ENCODE measurements at places on chromosomes 6 and 20.
A peak's percentile ranks its signal among the peaks of the same experiment; 100 is the strongest.

DNA sequence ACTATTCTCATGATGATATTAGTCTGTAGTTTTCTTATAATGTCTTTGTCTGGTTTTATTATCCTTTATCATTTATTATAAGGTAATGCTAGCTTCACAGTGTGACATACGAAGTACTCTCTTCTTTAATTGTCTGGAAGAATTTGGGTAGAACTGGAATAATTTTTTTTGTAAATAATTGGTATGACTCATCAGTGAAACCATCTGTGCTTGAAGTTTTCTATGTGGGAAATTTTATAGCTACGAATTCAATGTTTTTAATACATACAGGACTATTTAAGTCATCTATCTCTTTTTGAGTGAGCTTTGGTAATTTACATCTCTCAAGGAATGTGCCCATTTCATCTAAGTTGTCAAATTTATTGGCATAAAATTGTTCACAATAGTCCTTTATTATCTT is 86.3 kb downstream of the SOD2 start:
- no peak for DNase-seq

DNA sequence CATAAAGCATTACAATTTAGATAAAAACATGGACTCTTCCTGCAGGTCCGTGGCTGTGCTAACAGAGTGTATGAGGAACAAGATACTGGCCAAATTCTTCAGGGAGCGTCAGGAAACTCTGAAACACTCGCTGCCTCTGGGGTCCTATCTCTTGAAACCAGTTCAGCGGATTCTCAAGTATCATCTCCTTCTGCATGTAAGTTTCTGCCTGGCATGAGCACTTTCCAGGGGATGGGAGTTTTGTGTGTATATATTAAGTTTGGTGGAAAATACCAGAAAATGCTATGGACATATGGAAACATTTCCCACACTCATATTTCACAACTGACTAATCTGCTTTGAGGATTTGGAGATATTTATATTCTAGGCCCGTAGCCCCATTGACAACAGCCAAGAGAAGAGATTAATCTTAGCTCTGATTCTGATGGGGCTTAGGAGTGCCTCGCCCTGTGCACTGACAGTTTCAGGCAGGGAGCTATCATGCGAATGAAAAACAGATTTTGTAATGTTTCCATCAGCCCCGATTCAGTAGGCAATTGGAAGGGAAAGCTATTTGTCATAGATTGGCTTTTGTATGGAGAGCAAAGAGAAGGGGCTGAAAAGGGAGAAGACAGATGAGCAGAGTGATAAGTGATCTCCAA is 64.7 kb upstream of the MTHFD1L start:
- DNase-seq = no peak

- DNase-seq = no peak
These were observed 34.4 kb downstream of the NFATC2 start for GRCh38 chr20:51508158-51508557.

GRCh38 chr6:156627524-156627923 is 149.7 kb upstream of the ARID1B start:
- DNase-seq = no peak

DNA sequence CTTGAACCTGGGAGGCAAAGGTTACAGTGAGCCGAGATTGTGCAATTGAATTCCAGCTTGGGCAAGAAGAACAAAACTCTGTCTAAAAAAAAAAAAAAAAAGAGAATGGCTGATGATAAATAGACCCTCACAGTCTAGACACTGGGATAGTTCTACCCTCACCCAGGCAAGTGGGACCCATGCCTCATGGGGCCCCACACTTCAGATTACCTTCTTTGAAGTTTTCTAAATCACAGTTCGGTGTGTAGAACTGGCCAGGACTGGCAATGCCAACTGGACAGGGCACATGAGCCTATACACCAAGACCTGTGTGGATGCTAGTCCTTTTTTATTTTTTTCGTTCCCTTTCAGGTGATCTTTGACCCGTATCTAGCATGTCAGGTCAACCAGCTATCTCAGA is 24.3 kb upstream of the VIP start:
- DNase-seq = no peak

GRCh38 chr20:49821381-49821780 is 8.8 kb downstream of the SLC9A8 start:
- DNase-seq = no peak

- no peak for DNase-seq
These were observed 47.6 kb upstream of the SMIM8 start for GRCh38 chr6:87274660-87275274.

DNA sequence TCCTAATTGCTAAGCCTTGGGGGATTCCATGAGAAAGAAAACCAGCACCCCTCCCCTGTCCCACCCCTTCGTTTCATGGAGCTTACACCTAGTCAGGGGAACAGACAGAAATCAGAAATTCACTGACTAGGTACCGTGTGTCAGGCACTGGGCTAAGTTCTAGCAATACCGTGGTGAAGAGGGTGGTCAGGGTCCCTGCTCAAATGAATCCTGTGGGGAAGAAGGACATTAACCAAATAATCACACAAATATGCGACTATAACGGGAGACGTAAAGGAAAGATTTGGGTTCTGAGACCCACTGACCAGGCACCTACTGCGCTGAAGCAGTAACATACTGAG is 65.1 kb upstream of the TOP1 start:
- no peak for DNase-seq

- DNase-seq = no peak
These were observed 4.7 kb downstream of the SOD2 start for GRCh38 chr6:159688266-159688905.

DNA sequence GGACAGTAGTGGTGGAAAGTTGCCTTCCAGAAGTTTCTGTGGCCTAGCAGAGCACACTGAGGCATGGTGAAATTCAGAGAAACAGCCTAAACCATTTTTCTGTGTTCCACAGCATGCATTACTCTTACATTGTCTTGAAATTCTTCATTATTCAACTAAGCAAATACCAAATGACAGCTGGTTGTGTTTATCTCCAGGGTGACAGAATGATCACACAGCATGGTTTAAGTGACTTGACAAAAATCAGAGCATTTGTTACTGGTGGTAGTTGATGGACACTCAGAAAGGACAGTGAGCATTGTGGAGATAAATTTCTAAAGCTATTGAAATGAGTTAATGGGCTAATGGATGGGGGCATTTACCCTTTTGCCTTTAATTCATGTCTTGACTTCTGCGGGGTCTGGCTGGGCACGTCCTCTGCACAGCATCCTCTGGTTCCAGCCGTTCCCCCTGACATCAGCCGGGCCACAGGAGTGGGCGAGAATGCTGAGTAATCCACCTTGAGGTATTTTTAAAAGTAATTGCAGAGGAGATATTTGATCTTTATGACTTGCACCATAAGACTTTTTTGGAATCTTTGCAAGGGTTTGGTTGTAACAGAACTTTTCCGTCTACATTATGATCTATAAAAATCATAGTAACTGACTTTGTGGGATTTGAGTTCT is 78.9 kb upstream of the SCP2D1 start:
- no peak for DNase-seq

DNA sequence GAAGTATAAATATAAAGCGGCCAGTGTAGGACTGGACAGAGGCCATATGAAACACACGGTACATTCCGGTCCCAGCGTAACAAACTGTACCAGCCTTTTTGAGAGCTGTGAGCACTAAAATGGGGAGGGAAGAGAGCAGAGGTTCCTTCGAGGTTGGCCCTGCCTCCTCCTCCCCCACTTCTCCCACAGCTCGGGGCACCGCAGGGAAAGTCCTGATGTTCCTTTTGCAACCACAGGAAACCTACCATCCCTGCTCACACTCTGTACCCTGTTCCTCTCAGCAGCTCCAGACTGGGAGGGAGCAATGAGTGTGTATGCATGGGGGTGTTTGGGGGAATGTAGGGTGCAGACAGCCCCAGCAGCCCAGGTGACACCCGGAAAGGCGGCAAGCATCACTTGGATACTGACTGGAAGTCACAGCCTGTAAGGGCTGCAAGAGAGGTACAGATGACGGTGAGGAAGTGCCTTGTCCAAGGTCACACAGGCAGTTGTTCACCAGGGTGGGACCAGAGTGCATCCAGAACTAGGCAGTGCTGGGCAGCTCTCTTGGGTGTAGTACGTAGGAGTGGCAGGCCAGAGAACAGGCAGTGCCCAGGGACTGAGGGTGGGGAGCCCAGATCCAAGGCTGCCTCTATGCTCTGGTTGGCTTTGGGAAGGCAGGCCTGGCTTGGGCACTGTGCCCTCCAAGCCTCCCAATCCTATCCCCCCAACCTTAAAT is 11.0 kb upstream of the ARMC12 start:
- DNase-seq = no peak

- no peak for DNase-seq
These were observed 50.8 kb upstream of the DSN1 start for GRCh38 chr20:36824142-36824940.

GRCh38 chr20:31713312-31714273 is 9.1 kb downstream of the BCL2L1 start:
- peak; percentile 71 for DNase-seq

DNA sequence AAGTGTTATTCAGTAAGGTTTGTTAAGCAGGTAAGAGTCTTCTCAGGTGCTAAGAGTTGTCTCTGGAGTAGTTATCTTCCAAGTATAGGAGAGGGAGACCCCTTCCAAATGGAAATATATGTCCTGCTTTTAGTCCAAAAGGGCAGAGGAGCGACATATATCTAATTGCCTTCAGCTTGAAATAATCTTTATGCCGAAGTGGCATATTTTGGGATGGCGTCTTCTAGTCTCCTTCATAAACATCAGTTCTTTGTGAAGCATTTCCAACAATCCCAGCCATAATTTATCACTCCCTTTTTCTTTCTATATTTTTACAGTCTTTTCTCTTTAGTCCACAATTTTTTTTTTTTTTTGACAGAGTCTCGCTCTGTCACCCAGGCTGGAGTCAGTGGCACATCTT is 6.0 kb downstream of the TMC2 start:
- DNase-seq = no peak

- DNase-seq = no peak
These were observed 1.0 kb upstream of the MTG2 start for GRCh38 chr20:62181808-62182207.

DNA sequence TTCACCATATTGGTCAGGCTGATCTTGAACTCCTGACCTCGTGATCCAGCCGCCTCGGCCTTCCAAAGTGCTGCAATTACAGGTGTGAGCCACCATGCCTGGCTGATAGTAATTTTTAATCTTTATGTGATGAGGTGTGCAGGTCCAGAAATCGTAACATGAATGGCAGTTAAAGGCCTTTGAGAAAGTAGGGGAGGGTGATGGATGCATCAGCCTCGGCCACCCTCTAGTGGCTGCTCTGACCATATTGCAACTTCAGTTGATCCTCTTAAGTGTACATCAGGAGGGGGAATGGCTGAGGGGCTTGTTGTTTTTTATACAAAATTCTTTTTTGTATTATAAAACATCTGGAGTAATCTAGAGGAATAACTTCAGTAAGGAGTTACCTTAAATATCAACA is 193.0 kb downstream of the ZFAND3 start:
- DNase-seq = peak; percentile 50

- no peak for DNase-seq
These were observed 407.1 kb upstream of the MARCKS start for GRCh38 chr6:113450061-113450465.

- no peak for DNase-seq
These were observed 115.9 kb upstream of the NRSN1 start for GRCh38 chr6:24010133-24010532.

DNA sequence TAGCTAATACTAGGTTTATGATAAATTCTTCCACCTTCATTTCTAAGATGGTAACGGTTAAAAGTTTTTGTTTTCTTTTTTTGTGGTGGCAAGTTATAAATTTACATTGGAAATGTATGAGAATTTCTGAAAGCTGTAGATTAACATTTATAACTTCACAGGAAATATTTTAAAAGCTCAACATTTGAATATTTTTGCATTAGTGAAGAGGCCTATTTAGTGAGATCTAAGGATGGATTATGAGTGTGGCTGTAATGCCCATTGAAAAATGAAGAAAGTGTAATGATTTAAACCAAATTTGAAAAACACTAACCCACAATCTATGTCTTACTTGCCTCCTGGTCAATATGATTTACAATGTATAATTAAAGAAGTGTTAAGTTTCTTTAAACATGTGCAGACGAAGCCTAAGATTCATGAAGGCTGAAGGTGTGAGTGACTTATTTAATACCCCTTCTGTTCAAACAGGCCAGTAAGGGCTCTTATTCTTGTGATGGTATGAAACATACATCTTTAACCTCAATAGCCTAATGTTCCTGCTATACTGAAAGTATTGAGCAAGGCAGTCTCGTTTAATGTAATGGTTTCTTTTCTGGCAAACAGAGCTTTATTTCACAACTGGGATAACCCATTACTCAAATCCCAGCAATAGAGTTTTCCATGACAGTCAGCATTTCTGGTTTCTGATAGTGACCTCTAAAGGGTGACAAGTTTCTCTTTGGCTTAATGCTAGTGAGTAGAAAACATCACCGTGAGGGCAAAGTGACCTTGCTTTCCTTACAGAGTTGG is 13.2 kb downstream of the HDGFL1 start:
- DNase-seq = no peak

GRCh38 chr6:170596426-170596825 is 12.0 kb upstream of the PDCD2 start:
- no peak for DNase-seq

- DNase-seq = peak; percentile 35
These were observed 34.7 kb upstream of the LAMA4 start for GRCh38 chr6:112289038-112289566.

DNA sequence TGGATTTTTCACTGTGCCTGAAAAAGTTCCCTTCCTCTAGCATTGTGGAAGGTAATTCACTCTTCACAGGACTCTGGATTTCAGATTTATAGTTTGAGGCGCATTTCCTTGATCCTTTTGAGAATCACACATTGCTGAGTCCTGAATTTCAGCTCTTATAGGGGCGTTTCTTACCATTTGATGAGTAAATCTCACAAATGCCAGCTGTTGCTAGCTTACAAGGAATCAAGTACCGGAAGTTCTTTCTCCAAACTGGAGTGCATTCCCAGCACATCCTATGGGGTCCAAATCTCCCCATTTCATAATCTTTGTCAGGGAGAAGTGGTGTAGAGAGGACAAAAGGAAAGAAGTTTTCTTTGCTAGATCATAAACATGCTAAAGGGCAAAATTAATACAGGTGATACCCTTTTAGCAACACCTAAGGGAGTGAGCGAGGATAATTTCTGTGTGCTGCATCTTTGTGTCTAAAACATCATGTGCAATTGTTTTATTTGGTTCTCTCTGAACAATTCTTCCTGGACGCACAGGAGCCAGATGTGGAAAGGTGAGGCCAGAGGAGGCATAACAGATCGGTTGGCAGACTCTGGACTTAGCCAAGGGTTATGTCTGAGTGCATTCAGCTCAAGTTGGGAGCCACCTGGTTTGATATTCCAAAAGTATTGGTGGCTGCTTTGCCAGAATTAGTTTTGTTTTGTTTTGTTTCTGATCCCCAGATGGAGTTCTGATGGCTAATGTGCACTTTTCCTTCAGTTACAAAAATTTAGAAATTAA is 37.4 kb upstream of the EYA2 start:
- no peak for DNase-seq

- no peak for DNase-seq
These were observed 8.0 kb upstream of the PI16 start for GRCh38 chr6:36946526-36946925.

GRCh38 chr6:43426928-43427405 is 374 bp upstream of the ABCC10 start:
- no peak for DNase-seq

GRCh38 chr20:18578581-18578980 is 9.3 kb upstream of the DTD1 start:
- no peak for DNase-seq

GRCh38 chr20:53748821-53749421 is 155.3 kb upstream of the ZNF217 start:
- no peak for DNase-seq

Measured in GM23338 (cell line).